ENCODE measurements at places on chromosomes 12 and 14. TPM values are rescaled to one million over a fixed set of nuclear protein-coding genes. Genes with fewer than 3 reads are reported as not detected.

TMCC3 gene
- 15.5 TPM for total RNA-seq

DNA sequence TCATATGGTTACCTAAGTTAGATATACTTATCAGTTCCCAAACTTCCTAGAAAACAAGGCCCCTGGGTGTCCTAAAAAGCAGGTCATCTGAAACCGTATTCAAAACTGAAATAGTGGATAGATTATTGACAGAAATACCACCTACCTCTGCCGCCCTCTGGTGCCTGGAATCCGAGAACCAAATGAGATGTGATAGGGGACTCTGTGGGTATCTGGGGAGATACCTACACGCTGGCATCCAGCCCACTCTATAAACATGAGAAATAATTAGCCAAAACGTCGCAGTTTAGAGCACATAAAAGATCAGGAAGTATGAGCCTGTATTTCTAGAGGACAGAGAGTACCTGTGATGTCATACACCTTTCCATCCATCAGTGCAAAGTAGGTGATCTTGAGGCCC, 4.4 kb downstream of the ORMDL2 start:
- DNase-seq = peak; percentile 48

DNA sequence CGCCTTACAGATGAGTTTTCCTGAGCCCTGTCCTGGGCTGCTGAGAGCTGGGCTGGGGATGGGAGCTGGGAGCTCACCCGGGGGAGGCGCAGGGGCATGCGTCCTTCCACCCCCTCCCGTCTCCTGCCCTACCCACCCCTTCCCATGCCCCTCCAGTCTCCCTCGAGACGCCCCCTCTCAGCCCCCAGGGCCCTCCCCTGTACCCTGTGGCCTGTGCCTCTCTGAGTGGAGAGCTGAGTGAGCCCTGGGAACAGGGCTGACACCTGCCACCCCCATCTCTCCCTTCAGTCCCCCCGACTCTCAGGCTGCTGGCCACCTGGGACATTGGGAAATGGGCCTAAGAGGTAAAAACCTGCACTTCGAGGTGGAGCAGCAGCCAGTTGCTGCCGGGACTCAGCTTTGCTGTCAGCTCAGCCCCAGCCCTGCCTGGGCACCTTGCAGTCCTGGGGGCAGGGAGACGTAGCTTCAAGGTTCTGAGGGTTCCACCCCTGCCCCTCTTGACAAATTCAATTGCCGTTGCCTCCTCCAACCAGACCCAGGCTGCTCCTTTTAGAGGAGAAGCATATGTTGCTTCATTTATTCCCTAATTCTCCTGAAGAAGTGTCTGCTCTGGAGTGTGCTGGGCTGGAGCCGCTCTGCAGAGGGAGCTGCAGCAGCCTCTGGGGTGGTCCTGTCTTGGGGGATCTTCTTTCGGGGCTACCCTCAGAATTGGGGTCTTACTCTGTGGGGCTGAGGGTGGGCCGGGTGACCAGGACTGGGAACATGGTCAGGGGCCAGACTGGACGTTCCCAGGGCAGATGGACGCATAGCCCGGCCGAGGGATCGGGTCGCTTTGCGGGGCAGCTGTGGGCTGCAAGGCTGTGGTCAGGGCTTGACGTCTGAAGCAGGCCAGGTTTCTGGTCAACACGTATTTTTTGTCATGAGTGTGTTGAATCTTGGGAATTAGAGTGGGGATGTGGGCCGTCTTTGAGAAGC, 141.4 kb downstream of the ADGRD1 start:
- DNase-seq = peak; percentile 60

TDRD9 gene
- 1.7 TPM for total RNA-seq

DNA sequence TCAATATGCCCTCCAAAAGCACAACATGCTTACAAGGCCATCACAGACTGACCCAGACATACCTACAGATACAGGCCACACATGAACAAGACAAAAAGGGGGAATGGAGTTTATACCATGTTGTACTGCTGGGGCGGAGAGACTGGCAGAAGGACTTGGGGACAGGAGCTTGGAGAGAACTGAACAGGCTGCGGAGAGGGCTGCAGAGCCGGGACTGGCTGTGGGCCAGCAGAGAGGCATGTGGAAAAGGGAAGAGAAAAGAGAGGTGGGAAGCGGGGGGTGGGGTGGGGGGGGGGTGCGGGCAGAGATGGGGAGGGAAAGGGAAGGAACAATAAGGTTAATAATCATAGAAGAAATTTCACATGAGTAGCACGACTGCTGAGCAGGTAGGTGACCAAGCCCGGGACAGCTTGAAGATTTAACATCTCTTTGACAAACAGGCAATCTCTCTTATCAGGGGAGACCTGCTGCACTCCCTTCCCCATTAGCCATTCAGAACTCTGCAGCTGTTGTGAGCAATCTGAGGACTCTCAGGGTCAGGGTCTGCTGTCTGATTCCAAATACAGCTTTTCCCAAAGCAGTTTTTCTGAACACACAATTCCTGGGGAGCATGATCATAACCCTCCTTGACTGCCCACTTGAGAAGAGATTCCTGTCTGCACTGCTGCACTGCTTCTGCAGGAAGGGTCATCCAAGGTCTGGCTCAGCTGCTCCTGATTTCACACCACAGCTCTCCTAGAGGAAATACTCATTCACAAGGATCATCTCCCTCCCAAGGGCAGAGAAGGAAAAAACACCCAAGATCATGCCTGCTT, 21.6 kb upstream of the STAC3 start:
- no peak for DNase-seq

PIK3C2G gene
- not detected for total RNA-seq

- no peak for DNase-seq
Observed at GRCh38 chr12:20469756-20470155, 101.4 kb downstream of the PDE3A start.

OR4E2 gene
- total RNA-seq = not detected

DNA sequence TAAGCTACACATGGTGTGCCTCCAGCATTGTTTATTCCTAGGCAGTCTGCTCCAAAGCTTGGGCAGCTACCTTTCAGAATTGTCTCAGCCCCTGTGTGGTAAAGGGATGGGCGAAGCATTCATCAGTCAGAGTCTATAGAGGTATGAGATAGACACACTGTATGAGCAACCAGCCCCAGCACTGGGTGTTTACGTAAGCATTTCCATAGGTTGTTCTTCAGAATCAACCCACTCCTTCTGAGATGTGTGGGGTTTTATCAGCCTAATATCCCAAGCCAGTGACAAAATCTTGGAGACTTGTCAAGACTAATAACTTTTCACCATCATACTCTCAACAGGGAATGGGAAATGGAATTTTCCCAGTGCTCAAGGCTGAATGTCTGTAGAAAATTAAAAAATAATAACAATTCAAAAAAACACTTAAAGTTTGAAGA, 98.2 kb downstream of the BTG1 start:
- DNase-seq = no peak

DNA sequence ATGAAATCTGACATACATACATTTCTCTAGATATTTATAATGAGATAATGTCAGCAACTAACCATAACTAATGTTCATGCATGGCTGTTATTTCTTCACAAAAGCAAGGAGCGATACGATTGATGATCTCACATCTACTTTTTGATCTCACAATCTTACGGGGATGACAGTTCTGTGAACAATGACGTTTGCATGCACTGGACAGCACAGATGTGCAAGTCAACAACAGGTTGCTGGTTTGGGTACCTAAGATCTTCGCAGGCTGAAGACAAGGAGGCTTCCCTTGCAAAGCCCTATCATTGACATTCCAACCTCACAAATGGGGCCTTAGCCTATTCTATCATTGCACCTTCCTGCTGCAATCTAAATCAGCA, 53.6 kb downstream of the C12orf42 start:
- no peak for DNase-seq

CMKLR1 gene
- total RNA-seq = 41.9 TPM

GRCh38 chr14:52351233-52352060, 37.3 kb downstream of the PTGER2 start:
- no peak for DNase-seq

DEPDC4 gene
- 1.5 TPM for total RNA-seq

GRCh38 chr12:123367511-123367910, 2.9 kb upstream of the SBNO1 start:
- no peak for DNase-seq

FLRT2 gene
- 21.2 TPM for total RNA-seq

GRCh38 chr12:70400124-70400523, 34.0 kb downstream of the KCNMB4 start:
- DNase-seq = no peak

DNA sequence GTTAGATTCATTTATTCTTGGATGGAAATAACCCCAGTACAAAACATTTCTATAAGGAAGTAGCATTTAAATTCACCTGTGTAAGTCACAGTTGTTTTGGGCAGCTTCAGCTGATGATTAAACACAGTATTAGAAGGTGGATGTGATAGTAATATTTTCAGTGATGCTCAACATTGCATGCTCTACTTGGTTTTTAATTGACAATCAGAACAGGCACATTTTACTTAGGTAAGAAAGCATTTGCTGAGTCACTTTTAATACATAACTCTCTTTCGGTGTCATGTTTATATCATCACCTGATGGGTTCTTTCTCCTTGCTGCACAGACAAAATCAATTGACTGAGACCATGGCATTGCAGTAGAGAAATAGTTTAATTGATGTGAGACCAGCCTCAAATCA, 80.7 kb downstream of the CMAS start:
- DNase-seq = no peak

DNA sequence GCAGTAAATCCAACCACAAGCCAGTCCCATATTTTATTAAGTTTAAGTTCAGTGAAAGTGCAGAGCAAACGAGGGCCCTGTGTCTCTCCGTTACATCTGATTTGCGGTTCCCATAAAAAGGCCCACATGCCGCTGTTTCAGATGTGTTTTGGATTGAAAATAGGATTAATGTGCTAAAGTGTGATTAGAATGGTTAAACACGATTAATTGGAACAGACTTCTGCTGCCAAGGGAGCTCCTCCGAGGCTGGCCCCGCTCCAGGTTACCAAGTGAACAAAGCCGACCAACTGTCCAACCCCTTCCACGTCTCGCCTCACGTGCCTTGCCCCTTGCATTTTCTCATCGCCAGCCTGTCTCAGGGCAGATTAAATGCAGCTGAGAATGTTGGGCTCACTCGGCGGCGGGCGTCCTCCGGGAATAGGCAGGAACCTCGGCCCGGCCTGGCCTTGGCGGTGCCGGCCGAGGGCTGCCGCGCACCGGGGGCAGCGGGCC, 166.5 kb upstream of the GSC start:
- peak; percentile 86 for DNase-seq

DNA sequence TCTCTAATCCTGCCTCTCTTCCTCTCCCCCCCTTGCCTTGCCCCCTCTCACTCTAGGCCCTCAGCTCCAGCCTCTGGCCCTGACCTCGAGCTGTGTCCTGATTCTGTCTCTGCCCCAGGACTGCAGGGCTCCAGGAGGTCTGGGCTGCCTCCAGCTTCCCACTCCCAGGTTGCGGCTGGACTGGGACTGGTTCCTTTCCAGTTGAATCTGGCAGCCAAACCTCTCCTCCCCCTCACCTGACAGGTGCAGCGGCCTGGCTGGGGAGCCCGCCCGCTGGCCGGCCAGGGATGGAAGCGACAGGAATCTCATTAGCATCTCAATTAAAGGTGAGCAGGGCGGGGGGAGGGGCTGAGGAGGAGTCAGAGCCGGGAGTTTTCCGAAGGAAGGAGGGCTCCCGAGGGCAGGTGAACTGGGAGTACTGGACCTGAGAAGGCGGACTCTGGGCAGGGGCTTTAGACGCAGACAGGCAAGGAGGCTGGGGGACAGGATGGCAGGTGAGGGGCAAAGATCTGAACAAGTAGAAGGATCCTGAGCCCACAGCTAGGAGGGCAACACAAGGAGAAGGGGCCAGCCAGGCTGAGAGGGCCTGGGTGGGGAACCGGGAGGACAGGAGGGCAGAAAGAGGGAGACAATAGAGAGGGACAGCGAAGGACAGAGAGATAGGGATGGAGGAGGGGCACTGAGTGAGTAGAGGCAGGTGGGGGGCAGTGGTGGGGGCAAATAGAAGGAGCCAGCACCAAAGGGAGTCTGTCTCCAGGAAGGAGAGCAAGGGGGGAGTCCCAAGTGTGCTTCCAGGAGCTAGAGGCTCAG, at the start of gene SCNN1A:
SCNN1A (minus strand) TSS at position 295 of the 810 bp plus-strand sequence. CDS start 780 bp downstream, outside the sequence.
- DNase-seq = no peak

DNA sequence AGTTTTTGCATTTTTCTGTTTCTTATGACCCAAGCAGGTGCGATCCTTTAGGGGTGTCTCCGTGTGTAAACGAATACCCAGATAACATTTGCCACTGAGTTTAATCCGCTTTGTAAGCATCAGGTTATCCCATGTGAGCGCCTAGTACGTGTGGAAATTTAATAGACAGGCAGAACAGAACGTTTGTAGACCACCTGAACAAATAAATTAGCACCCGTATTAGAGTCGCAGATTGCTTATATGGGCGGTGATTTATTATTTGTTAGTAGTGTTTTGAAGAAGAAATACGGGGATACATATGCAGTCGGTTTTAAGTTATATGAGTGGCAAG, 325 bp downstream of the C12orf60 start:
- no peak for DNase-seq

WDR20 gene
- total RNA-seq = 35.0 TPM

GYS2 gene
- not detected for total RNA-seq

DNA sequence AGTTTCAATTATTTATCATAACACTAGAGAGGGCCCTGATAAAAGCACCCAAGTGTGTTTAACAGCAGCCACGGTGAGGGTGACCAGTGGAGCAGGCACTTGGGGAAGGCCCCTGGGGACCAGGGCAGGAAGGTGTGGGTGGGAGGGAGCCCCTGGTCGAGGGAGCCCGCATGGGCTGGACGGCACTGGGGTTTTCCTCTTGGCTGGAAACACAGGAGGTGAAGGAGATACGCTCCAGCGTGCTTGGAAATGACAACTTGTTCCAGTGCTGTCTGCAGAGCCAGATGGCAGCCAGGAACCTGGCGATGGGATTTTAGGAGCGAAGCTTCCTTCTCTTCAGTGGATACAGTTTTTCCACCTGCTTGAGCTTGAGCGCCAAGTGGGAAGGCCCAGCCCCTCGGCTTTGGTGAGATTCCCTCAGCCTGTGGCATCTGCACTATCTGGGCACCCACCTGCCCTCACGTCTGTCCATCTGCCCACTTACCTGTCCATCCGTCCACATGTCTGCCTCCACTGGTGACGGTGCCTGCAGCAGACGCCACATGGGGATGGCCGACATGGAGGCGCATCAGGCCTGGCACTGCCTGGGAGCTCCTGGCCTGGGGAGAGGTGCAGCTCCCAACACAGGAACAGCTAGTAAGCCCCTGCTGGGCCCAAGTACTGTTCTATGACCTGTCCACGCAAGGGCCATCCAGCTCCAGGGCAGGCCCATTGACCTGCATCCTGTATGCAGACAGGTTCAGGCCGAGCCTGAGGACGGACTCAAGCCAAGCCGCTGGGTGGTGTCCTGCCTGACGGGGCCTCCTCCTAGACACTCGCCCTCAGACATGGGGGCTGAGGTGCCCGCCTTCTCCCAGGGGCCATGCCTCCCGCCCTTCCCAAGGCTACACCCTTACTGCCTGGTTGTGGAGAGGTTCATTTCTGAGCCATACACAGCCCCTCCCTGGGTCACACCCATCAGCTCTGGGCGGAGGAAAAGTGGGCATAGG, 192.2 kb upstream of the C14orf180 start:
- DNase-seq = no peak

GRCh38 chr14:75906680-75907280, 75.0 kb downstream of the TGFB3 start:
- peak; percentile 71 for DNase-seq
